Peyer's patch (tissue), 4 donors: ENCODE measurements at places on chromosomes 2 and 18. TPM values are rescaled to one million over a fixed set of nuclear protein-coding genes. Genes with fewer than 3 reads are reported as not detected.

- H3K27ac ChIP-seq: no peak overlapping the region
- DNase-seq: no peak
- no peaks in the 10 kb centered on the region for H3K4me1 ChIP-seq
- H3K4me3 ChIP-seq: no peak overlapping the region
- no peaks in the 10 kb centered on the region for H3K27me3 ChIP-seq
- H3K36me3 ChIP-seq: no peaks in the 10 kb centered on the region
Observed at GRCh38 chr18:60113396-60113795, 213.6 kb downstream of the PMAIP1 start.

- H3K4me1 ChIP-seq: no peaks in the 10 kb centered on the region
- H3K27me3 ChIP-seq: no peaks in the 10 kb centered on the region
- no peak overlapping the region for H3K4me3 ChIP-seq
- H3K27ac ChIP-seq: no peak overlapping the region
- no peak for DNase-seq
- no peaks in the 10 kb centered on the region for H3K36me3 ChIP-seq
Observed at GRCh38 chr2:75657798-75658197, 11.2 kb downstream of the MRPL19 start.

DNA sequence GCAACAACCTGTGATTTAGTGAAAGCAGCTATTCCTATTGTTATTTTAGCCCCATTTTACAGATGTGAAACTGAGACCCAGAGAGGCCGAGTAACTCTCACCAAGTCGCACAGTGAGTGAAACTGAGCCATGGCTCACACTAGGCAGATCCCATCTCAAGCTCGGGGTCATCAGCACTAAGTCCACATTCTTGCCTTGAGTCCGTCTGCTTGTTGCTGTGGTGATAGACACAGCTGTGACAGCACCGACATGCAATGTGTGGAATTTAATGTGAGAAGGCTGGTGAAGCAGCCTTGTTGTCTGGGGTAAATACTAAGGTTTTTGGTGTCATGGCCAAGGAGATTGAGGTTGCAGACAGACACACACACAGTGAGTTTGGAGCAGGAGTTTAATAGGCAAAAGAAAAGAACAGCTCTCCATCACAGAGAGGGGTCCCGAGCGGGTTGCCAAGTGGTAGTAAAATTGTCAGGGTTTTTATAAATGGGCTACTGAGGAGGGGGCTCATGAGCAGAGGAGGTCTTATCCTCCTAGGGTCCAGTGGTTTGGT lies 40.2 kb upstream of the GMCL1 start:
- H3K36me3 ChIP-seq: no peaks in the 10 kb centered on the region
- DNase-seq: no peak
- no peaks in the 10 kb centered on the region for H3K27me3 ChIP-seq
- no peak overlapping the region for H3K27ac ChIP-seq
- H3K4me3 ChIP-seq: no peak overlapping the region
- no peaks in the 10 kb centered on the region for H3K4me1 ChIP-seq

DNA sequence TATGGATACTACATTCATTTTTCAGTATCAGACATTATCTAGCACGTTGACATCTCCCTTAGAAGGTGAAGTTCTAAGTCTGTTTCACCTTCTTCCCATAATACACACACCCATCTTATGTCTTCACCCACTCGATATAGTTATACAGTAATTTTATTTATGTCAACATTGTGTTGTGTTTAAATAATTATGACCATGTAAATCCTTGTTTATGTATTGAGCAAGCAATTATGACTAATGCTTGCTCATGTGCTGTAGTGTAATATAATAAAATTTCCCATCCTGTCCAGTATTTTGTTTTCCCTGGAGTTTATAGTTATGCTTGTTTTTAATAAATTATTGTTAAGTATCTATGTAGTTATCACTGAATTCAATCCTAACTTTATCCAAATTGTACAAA lies 163.2 kb downstream of the MTX2 start:
- H3K36me3 ChIP-seq: no peaks in the 10 kb centered on the region
- DNase-seq: no peak
- no peaks in the 10 kb centered on the region for H3K27me3 ChIP-seq
- no peaks in the 10 kb centered on the region for H3K4me1 ChIP-seq
- H3K27ac ChIP-seq: no peak overlapping the region

DNA sequence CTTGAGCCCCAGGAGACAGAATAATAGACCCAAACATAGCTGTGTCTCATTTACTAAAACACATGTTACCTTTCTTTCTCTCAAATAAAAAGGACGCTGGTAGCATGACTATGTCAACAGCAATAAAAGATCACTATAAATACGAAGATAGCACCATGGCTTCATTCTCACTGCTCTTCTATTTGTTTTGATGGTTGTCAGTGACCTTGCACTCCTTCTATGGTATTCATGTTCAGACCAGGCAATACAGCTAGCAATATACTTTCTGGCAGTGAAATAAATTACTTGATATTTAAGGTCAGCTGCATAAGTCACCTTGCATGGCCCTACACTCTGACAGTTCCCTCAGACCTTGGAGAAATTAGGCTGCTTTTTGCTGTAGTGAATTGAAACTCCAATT lies 263.2 kb upstream of the CDH7 start:
- H3K4me3 ChIP-seq: no peak overlapping the region
- H3K27ac ChIP-seq: no peak overlapping the region
- no peaks in the 10 kb centered on the region for H3K36me3 ChIP-seq
- no peaks in the 10 kb centered on the region for H3K4me1 ChIP-seq
- H3K27me3 ChIP-seq: no peaks in the 10 kb centered on the region

DNA sequence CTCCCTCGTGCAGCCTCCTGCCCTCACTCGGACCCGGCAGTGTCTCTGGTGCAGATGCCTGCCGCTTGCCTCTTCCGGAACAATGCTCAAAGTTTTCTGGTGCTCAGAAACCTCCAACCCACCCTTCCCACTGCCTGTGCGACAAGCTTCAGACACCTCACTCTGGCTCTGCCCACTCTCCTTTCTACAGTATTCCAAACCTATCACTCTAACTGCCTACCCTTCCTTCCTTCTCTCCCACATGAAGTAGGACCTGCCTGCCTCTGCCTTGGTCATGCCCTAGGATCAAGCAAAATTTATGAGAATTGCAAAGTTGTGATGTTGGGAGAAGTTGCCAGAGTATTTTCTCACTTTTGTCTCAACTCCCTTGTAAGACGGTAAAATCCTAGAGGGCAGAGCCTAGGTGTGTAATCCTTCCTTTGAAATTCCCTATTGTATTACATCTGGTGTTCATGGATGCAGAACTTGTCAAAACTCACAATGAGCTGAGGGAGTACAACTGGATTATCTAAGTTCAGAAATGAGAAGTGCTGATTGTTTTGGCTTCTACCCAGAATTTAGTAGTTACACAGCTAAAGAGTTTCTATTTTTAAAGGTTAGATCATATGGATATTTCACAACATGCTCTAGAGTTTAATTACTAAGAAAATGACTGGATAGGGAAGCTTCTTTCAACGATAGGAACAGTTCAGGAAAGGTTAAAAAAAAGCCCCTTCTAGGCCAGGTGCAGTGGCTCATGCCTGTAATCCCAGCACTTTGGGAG lies 7.2 kb downstream of the NPC1 start:
- no peaks in the 10 kb centered on the region for H3K4me1 ChIP-seq
- no peak overlapping the region for H3K27ac ChIP-seq
- peaks cover 12% of the 10 kb centered on the region for H3K36me3 ChIP-seq

DNA sequence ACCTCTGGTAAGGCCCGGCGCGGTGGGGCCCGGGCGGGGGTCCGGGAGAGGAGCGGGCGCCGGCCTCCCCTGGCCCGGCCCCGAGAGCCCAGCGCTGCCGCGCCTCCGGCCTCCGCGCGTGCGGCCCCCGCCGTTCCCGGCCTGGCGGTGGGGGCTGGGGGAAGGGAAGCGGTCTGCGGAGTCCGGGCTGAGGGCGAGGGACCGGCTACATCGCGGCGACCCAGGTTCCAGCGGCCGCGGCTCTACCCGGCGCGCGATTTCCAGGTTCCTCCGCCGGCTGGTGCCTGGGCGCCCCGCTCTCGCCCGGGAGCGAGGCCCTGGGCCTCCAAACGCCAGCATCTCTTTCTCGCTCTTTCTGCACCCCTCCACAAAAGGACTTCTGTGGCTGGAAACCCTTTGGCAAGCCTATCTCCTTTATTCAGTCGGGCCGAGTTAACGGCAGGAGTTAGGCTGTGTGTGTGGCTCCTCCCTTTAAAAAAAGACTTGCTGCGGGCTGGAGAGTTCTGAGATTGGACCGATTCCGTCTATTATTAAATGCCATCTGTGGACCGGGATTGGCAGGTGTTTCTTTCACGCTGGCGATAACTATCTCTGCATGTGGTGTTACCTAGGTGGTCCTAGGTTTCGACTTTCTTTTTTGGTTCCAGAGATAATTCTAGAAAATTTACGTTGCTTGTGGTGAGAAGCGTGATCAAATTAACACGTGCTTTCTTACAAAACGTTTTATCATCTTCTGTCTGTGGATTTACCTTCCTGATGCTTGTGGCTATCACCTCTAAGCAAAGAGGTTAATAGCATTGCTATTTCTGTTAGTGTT lies 592 bp downstream of the ME2 start:
- no peaks in the 10 kb centered on the region for H3K36me3 ChIP-seq
- no peaks in the 10 kb centered on the region for H3K4me1 ChIP-seq
- DNase-seq: peak; percentile 55

DNA sequence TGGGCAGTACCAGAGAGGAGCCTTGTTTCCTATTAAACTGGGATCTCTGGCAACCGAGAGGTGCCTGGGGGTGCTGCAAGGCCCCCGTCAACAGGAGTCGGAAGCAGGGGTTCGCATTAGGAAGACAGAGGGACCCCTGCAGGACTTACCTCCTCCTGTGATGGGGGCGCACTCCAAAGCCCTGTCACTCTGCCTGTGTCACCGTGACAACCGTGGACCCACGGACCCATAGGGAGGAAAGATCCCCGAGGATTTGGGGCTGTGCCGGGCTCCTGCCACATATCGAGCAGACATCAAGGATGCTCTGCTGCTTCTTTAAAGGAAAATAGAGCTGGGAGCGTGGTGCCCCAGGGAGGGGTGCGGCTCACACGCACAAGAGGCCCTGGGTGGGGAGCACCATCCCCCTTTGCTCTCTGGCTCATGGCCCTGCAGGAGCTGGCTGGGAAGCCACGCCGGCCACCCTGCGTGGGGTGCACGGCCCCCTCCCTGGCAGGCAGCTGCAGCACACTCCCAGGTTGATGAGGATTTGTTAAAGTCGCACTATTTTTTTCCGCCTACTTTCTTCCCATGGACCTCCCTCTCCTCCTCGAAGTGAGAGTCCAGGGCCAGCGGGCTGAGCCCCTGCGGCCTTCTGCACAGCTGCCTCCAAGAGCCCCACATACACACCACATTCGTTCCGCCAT lies 167.5 kb downstream of the TWIST2 start:
- no peaks in the 10 kb centered on the region for H3K27me3 ChIP-seq
- no peak overlapping the region for H3K27ac ChIP-seq
- H3K4me1 ChIP-seq: no peaks in the 10 kb centered on the region
- peak; percentile 30 for DNase-seq

- no peak overlapping the region for H3K4me3 ChIP-seq
- H3K27me3 ChIP-seq: no peaks in the 10 kb centered on the region
- peak; percentile 21 for DNase-seq
Observed at GRCh38 chr2:20525041-20526035, 78.5 kb downstream of the RHOB start.

- no peaks in the 10 kb centered on the region for H3K27me3 ChIP-seq
- no peak overlapping the region for H3K27ac ChIP-seq
- no peaks in the 10 kb centered on the region for H3K36me3 ChIP-seq
- H3K4me1 ChIP-seq: no peaks in the 10 kb centered on the region
Observed at GRCh38 chr2:101435001-101435862, 39.7 kb downstream of the RFX8 start.

- H3K36me3 ChIP-seq: no peaks in the 10 kb centered on the region
- no peak for DNase-seq
- peak overlapping the region; percentile 34 for H3K27ac ChIP-seq
- H3K4me1 ChIP-seq: no peaks in the 10 kb centered on the region
- H3K27me3 ChIP-seq: no peaks in the 10 kb centered on the region
Observed at GRCh38 chr18:70382017-70382416, 93.2 kb downstream of the SOCS6 start.

DNA sequence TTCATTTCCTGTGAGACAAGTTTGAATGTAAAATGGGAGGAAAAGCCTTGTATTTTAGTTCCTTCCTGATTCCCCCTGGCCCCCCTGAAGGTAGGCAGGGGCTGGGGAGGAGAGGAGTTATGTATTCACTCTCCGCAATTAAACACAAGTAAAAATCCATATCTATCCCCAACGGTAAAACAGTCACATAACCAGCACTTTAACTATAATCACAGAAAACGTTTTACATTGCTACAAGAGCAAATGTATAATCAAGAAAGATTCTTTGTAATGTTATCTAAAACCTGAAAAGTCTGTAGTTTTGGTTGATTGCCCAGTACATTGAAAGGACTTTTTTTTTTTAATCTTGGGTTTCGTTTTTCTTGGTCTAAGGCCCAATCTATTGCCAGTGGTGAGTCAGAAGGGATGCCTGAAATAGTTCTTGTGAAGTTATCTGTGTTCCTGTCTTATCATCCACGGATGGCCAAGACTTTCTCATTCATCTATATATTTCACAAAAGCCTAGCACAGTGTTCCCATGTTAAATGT lies 34.5 kb upstream of the CCNYL1 start:
- no peaks in the 10 kb centered on the region for H3K4me1 ChIP-seq
- no peaks in the 10 kb centered on the region for H3K27me3 ChIP-seq
- H3K36me3 ChIP-seq: no peaks in the 10 kb centered on the region
- no peak overlapping the region for H3K27ac ChIP-seq
- H3K4me3 ChIP-seq: no peak overlapping the region
- no peak for DNase-seq

- H3K4me3 ChIP-seq: peak overlapping the region; percentile 43
- no peaks in the 10 kb centered on the region for H3K4me1 ChIP-seq
- peak overlapping the region; percentile 55 for H3K27ac ChIP-seq
- H3K36me3 ChIP-seq: no peaks in the 10 kb centered on the region
- no peaks in the 10 kb centered on the region for H3K27me3 ChIP-seq
- peak; percentile 61 for DNase-seq
Observed at GRCh38 chr2:74414881-74415761, 6.3 kb downstream of the C2orf81 start.

- no peak overlapping the region for H3K4me3 ChIP-seq
- no peaks in the 10 kb centered on the region for H3K36me3 ChIP-seq
- peak; percentile 91 for DNase-seq
- no peaks in the 10 kb centered on the region for H3K4me1 ChIP-seq
- H3K27ac ChIP-seq: no peak overlapping the region
Observed at GRCh38 chr2:36459725-36460137, 104.2 kb downstream of the CRIM1 start.

- H3K4me1 ChIP-seq: no peaks in the 10 kb centered on the region
- no peaks in the 10 kb centered on the region for H3K27me3 ChIP-seq
- H3K27ac ChIP-seq: no peak overlapping the region
- no peak overlapping the region for H3K4me3 ChIP-seq
Observed at GRCh38 chr2:104582471-104582870, 271.4 kb upstream of the POU3F3 start.

- no peak overlapping the region for H3K4me3 ChIP-seq
- DNase-seq: no peak
- H3K27ac ChIP-seq: no peak overlapping the region
- no peaks in the 10 kb centered on the region for H3K4me1 ChIP-seq
- no peaks in the 10 kb centered on the region for H3K27me3 ChIP-seq
- H3K36me3 ChIP-seq: no peaks in the 10 kb centered on the region
Observed at GRCh38 chr2:223801736-223802135, 35.6 kb downstream of the AP1S3 start.

GRCh38 chr2:37896319-37896718 lies 28.8 kb upstream of the RMDN2 start:
- no peaks in the 10 kb centered on the region for H3K27me3 ChIP-seq
- DNase-seq: no peak
- H3K4me3 ChIP-seq: no peak overlapping the region
- H3K36me3 ChIP-seq: no peaks in the 10 kb centered on the region

Gene GALM
- 68.1 TPM for total RNA-seq

Gene TM4SF20
- 200 TPM for total RNA-seq

Gene VAMP5
- total RNA-seq: 18.2 TPM

Gene LPIN1
- total RNA-seq: 28.7 TPM

Gene SAG
- total RNA-seq: not detected

Gene C2orf92
- total RNA-seq: 5.3 TPM

Gene SFTPB
- total RNA-seq: not detected

Gene AQP12B
- total RNA-seq: 1.9 TPM

Gene GAD1
- total RNA-seq: not detected
